Bronchial epithelial cell (primary cell): ENCODE measurements at places on chromosomes 16 and 17.

DNA sequence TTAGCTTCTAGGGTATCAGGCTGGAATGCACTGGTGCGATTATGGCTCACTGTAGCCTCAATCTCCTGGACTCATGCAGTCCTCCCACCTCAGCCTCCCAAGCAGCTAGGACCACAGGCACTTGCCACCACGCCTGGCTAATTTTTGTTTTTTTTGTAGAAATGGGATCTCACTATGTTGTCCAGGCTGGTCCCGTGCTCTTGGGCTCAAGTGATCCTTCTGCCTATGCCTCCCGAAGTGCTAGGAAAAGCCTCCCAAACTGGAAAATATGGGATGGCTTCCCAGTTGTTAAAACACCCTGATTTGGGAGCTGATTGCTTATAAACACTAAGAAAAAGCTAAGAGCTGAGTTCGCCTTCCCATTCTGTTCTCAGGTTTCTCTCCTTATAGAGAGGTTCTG, 6.6 kb upstream of the ZNF263 start:
- no peak for DNase-seq

GRCh38 chr16:51939378-51939871, 607.5 kb downstream of the TOX3 start:
- no peak for DNase-seq

DNA sequence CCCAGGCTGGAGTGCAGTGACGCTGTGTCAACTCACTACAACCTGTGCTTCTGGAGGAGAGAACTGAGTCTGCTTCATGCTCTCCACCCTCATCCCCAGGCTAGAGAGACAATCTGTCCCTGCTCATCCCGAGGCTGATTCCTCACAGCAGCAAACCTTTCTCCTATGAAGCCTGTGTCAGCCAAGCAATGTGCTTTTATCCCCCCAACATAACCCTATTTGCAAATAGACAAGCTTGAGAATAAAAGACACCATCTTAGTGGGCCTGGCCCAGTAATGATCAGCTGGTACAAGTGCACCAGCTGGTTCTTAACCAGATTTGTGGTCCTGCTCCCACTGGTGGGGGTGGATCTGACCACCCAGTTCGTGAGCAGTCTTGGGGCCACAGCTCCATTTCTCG, 322.8 kb downstream of the CPPED1 start:
- DNase-seq, result no peak

DNA sequence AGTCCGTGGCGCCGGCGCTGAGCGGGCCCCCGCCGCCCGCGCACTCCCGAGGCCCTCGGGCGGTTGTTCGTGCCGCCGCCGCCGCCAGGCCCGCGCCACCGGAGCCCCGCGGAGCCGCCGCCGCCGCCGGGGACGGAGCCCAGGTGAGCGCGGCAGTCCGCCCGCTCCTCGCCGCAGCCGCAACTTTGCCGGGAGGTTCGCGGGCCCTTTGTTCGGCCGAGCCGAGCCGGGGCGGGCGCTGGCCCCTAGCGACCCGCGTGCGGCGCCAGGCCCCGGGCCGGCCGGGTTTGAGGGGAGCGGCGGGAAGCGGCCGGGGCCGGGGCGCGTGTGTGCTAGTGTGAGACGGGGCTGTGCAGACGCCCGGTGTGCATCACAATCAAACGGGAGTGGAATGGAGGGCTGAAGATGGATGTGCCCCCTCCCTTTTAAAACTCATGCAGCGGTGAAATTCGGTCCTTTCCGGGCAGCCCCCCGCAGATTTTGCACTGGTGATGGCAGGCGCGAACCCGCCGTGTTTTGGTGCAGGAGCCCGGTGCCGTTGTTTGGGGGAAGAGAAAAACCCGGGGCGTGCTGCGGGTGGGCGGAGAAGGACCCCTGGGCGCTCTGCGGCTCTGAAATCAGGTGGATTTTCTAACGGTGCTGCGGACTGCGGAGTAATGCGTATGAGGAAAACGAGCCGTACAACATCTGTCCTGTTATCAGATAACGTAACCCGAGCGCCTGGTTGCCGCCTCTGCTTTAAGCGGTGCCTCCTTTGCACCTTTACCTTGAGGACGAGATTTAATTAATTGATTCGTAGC, 823 bp downstream of the TNRC6C start:
- DNase-seq, result peak; percentile 20

DNA sequence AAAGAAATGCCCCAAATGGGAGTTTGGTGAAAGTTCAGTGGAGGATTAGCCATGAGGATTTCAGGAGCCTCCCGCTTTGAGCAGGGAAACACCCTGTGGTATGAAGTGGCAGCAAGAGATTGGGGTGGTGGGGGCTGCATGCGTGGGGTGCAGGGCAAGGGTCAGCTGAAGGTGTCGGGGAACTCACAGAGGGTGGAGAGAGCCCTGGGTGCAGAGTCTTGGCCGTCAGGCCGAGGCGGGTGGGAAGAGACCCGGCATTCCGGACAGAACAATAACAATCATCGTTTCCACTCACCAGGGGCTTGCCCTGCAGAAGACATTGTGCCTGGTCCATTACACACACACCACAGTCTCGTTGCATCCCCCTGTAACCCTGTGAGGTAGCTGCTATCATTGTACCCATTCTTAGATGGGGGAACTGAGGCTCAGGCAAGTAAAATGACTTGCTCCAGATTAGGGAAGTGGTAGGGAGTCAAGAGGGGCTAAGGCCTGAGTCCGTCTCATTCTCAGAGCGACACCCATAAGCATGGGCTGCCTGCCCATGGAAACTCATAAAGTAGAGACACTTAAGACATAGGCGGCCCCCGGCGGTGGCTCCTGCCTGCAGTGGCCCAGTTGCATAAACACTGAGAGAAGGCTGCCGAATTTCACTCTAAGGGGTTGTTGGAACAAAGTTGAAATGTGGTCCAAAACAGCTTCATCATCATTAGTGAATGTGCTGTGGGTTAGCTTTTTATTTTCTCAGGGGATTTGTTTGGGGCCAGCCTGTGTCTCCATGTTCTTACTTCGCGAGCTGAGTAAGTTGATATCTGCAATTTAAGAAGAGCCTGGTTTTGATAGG, 93.3 kb downstream of the CMIP start:
- no peak for DNase-seq

DNA sequence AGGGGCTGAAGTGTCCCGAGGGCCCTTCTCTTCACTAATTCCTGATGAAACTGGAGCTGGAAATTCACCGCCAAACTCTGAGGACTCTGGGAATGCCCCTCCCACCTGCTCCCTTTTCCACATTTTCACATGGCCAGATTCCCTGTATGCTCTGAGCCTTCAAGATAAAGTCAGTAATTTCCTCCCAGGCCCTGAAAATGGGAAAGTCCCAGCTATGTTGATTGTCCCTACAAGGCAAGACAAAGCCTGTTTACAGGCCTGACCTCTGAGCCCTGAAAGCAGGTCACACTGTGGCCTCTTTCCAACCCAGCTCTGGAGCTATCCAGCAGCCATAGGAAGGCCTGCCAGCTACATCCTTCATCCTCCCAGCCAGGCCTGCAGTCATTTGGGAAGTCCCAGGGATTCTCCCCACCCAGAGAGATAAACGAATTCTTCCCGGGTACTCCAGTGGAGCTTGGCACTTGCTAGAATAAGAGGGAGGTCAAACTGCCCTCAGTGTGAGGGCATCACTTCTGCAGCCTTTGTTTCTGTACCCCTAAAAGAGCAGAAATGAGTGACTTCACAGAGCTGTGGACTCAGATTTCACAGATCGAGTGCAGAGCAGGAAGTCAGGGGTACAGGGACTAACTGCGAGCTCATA, 19.6 kb upstream of the CCL2 start:
- DNase-seq, result no peak

GRCh38 chr16:57372372-57373116, at the start of gene CX3CL1:
CX3CL1 (plus strand) TSS chr16:57372490; CDS start chr16:57372569, 79 bp downstream.
- peak; percentile 29 for DNase-seq

DNA sequence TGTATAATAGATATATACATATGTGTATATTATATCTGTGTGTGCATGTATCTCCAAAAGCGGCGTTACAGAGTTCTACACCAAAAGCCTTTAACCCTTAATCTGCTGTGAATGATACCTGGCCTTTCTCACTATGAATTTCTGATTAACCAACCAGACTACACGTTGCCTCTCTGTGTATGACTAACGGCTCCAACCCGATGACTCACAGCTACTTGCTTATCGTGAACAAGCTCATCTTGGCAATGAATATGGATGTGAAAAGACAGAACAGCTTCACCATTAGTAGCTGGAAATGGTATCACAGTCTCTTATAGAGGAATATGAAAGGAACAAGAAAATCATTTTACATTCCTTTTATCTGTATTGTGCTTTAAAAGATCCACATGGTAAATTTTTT, 23.8 kb upstream of the ARHGAP44 start:
- peak; percentile 91 for DNase-seq

DNA sequence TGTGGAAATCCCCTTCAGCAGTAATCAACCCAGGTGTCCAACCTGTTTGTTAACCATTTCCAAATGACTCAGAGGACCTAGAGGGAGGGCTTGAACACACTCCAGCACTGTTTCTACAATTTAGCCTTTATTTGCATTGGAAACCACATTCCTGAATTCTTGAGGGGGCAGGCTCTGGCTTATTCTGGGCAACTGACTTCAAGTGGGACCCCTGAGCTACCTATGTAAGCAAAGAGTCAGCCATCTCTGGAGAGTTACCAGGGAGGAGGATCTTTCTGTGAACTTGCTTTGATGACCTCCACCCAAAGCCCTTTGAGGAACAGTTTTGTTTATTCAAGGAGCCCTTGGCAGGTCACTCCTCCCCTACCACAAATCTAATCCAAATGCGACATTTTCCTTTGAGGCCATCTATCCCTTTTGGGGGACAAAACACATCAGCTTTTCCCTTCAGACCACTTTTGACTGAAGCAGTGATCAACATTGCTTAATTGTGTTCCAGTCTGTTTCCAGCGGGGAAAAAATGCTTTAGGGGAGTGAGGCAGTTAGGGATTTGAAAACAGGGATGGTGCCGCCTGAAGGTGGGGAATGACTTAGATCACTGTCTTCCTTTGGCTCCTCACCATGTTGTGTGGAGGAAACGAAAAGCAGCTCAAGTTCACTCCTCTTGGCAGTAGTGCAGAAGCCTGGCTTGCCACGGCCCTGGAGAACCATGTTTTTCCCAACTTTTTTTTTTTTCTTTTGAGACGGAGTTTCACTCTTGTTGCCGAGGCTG, 46.2 kb downstream of the TUBD1 start:
- DNase-seq, result peak; percentile 98

- DNase-seq, result no peak
Measured at GRCh38 chr17:39752241-39752881, 14.6 kb downstream of the GRB7 start.

DNA sequence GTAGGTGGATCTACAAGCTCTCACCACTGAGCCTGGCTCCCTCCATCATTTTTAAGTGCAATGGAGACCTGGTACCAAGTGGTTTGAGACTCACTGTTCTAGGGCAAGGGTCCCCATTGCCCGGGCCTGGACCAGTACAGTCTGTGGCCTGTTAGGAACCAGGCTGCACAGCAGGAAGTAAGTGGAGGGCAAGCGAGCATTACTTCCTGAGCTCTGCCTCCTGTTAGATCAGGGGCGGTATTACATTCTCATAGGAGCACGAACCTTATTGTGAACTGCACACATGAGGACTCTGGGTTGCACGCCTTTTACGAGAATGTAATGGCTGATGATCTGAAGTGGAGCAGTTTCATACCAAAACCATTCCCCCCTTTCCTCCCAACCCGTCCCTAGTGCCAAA, 6.8 kb upstream of the ZNF594 start:
- no peak for DNase-seq

GRCh38 chr16:20051147-20051546, 22.5 kb downstream of the GPR139 start:
- no peak for DNase-seq

GRCh38 chr16:60279061-60279665, 1545.0 kb upstream of the GOT2 start:
- no peak for DNase-seq

GRCh38 chr16:89841275-89841674, 13.0 kb downstream of the SPIRE2 start:
- DNase-seq, result no peak

GRCh38 chr17:48751172-48751571, 22.6 kb upstream of the HOXB13 start:
- no peak for DNase-seq

DNA sequence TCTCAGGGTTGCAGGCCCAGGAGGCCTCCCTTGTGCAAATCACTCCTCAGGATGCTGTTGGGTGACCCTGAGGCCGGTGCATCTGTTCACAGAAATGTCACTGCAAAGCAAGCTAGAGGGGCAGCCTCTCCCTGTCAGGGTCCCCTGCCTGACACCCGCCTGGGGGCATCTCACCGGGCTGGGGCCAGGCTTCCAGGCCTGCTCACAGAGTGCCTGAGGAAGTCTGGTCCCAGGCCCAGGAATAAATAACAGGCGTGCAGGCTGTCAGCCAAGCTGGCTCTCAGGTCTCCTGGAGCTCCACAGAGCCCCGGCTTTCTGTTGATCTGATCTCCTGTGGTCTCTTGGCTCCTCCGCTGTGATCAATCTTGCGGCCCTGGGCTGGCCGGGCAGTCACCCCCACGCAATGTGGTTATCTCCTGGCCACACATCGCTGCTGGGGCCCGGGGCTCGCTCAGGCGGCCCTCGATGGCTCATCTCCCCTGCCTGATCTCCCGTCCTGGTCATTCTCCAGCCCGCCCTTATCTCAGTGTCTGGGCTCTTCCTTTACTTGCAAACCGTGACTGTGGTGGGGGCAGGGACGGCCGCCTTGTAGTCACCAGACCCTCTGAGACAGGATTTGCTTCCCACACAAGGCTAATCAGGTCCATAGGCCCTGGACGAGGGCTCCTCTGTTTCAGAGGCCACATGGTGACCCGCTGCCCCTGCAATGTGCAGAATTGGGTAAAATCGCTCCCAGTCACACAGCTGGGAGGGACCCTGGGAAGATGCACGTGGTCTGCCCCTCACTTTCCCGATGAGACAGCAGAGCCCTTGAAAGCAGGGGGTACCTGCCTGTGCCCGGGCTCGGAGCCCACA, 231.2 kb upstream of the GSE1 start:
- DNase-seq, result no peak

GRCh38 chr16:590188-590814, 435 bp downstream of the RAB40C start:
- DNase-seq, result no peak

GRCh38 chr17:17983376-17983775, 10.7 kb downstream of the DRC3 start:
- DNase-seq, result no peak
